ENCODE measurements at places on chromosomes 7 and 10.

GRCh38 chr10:101777619-101778145, 1.8 kb upstream of the FGF8 start:
- no peak for DNase-seq

DNA sequence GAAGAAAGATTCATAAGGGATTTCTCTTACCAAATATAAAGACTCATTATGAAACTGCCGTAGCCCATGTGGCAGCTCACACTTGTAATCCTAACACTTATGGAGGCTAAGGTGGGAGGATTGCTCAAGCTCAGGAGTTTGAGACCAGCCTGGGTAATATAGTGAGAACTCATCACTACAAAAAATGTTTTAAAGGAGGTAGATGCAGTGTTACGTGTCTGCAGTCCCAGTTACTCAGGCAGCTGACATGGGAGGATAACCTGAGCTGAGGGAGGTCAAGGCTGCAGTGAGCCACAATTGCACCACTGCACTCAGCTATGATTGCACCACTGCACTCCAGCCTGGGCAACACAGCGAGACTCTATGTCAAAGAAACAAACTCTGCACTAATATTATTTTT, 18.1 kb upstream of the DNA2 start:
- DNase-seq = no peak

GRCh38 chr10:123149568-123150270, 1.8 kb downstream of the HMX2 start:
- DNase-seq = no peak

DNA sequence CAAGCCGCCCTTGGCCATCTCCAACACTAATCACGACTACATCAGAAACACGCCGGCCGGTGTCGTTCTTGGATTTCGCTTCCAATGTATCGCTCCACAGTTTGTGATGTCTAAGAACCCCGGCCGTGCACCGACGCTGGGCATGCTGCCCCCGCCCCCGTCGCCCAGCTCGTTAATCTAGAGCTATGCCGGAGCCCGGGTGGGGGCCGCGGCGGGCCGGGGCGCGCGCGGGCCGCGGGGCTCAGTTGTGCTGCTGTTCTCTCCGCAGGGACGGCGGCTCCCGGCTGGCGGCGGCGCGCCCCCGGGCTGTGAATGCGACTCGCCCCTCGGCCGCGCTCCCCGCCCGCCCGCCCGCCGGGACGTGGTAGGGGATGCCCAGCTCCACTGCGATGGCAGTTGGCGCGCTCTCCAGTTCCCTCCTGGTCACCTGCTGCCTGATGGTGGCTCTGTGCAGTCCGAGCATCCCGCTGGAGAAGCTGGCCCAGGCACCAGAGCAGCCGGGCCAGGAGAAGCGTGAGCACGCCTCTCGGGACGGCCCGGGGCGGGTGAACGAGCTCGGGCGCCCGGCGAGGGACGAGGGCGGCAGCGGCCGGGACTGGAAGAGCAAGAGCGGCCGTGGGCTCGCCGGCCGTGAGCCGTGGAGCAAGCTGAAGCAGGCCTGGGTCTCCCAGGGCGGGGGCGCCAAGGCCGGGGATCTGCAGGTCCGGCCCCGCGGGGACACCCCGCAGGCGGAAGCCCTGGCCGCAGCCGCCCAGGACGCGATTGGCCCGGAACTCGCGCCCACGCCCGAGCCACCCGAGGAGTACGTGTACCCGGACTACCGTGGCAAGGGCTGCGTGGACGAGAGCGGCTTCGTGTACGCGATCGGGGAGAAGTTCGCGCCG, 1.9 kb downstream of the VWC2 start:
- DNase-seq = no peak

- no peak for DNase-seq
These were observed 583.6 kb downstream of the TCERG1L start for GRCh38 chr10:130727766-130728490.

- no peak for DNase-seq
These were observed 16.3 kb upstream of the GIMAP6 start for GRCh38 chr7:150648353-150649079.

DNA sequence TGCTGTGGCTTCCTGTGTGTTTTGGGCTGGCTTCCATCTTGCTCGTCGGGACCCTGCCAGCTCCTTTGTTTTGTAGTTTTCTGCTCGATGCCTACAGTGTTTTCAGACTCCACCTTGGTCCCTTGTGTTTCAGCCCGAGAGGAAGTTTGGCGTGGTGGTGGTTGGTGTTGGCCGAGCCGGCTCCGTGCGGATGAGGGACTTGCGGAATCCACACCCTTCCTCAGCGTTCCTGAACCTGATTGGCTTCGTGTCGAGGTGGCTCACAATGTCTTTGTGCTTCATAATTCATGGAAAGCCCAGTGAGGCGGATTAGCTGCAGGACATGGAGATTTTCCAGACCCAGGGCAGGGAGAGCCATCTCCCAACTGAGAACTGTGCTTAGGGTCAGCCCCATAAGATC, 29.3 kb downstream of the BLVRA start:
- no peak for DNase-seq

- DNase-seq = no peak
These were observed 39.5 kb downstream of the LBX1 start for GRCh38 chr10:101189461-101190401.

GRCh38 chr7:127392182-127392565, 334 bp downstream of the ZNF800 start:
- peak; percentile 58 for DNase-seq

GRCh38 chr7:85021101-85021704, 165.7 kb downstream of the SEMA3D start:
- no peak for DNase-seq

- DNase-seq = peak; percentile 37
These were observed 535 bp downstream of the BTRC start for GRCh38 chr10:101354328-101355071.

DNA sequence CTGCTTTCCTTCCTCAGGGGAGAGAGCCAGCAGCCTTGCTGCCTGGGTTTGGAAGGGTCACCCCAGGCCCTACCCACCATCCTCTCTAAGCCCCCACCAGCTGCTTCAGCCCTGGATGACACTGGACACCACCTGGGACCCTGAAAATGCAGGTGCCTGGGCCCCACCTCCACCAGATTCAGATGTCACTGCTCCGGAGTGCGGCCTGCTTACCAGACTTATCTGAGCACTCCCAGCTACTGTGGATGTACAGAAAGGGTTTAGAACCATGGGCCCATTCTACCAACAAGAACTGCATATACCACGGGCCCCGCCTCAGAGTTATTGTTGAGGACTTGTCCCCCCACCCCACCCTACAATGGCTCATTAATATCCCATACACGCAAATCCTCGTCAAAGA, 172.3 kb downstream of the PTPRN2 start:
- DNase-seq = no peak

DNA sequence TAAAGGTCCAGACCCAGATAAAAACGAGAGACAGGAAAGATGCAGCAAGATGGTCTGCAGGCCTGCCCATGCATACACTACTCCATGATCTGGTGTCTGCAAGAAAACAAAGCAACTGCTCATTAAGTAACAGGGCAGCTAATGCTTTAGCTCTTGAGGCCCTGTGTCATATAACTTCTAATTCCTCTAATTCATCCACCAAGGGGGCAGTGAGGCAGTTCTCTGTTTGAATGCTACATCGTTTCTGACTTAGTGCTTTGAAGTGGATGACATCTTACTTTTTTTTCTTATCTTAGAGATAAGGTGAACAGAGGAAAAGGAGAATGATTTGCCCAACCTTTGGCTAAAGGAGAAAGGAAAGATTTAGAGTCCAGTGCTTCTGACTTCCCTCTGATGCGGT, 619.7 kb downstream of the AUTS2 start:
- DNase-seq = no peak

- DNase-seq = no peak
These were observed 213.6 kb upstream of the INHBA start for GRCh38 chr7:41916450-41916927.

GRCh38 chr7:100875356-100875751, 451 bp downstream of the SRRT start:
- no peak for DNase-seq

GRCh38 chr10:103751667-103752290, 103.6 kb downstream of the SH3PXD2A start:
- no peak for DNase-seq

- DNase-seq = no peak
These were observed 310.8 kb downstream of the TCERG1L start for GRCh38 chr10:131000743-131001142.

- DNase-seq = no peak
These were observed 342.7 kb upstream of the KLF6 start for GRCh38 chr10:4127518-4128315.

DNA sequence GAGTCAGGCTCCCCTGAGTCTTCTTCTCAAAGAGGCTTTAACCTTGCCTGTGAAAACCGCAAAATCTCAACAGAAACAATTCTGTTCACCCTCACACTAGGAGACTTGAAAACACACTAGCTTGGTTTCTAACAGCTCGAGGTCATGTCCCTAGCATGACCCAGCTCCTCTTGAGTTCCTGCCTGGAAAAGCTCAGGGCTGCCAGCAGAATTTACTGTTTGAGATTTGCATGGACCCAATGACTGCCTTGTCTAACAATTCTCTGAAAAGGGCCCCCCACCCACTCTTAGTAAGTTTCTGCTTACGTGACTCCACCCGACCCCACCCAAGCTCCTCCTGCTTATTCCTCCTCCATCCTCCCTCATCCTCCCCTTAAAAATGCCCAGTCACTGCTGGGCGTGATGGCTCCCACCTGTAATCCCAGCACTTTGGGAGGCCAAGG, 85.1 kb upstream of the KMT2C start:
- no peak for DNase-seq

- no peak for DNase-seq
These were observed 74.4 kb downstream of the FAM171A1 start for GRCh38 chr10:15296701-15297100.

Data from activated gamma-delta T cell (primary cell).